OCI-M1 (cell line): ENCODE measurements at places on chromosomes 2 and 18.
A peak's percentile ranks its signal among the peaks of the same experiment; 100 is the strongest.

- peak; percentile 81 for DNase-seq
Measured at GRCh38 chr2:237201461-237202287, 116.0 kb downstream of the COPS8 start.

GRCh38 chr2:132477962-132478361, 61.4 kb downstream of the GPR39 start:
- no peak for DNase-seq

GRCh38 chr2:25512707-25513106, 160.7 kb downstream of the DTNB start:
- DNase-seq, result peak; percentile 55

GRCh38 chr2:54866868-54867267, 143.4 kb downstream of the EML6 start:
- DNase-seq, result peak; percentile 45

- no peak for DNase-seq
Measured at GRCh38 chr2:10778724-10779115, 33.9 kb downstream of the PDIA6 start.

DNA sequence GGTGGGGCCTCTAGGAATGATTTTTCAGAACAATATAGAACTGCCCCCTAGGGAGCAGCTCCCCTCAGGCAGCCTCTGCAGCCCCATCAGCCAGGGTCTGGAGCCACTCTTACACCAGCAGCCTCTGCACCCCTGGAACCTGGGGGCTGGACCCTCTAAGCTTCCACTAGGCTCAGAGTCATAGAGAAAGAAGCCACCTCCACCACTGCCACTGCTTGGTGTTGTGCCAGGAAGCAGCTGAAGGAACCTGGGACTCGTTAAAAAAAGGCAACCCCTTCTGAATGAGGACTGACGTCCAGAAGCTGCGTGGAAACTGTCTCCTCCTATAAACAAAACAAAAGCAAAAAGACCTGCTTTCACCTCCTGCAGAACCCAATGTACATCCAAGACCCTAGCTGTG, 98.1 kb upstream of the HS6ST1 start:
- no peak for DNase-seq

DNA sequence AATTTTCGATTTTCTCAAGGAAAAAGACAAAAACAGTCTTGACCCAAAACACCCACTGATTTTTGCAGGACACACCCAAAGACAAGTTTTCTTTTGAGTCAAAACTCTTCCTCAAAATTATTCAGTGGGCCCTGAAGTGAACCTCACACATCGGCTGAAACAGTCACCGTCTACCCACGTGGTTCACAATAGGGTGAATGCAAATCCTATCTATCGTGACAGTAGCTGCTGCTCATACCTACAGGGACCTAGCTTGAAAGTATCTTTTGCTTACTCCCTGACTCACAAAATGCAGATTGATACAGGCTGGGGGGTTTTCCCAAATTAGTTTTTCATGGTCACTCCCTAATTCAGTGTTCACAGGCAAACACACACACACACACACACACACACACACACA, 10.7 kb upstream of the CD226 start:
- no peak for DNase-seq

GRCh38 chr2:216634370-216635148, 1.3 kb downstream of the IGFBP2 start:
- DNase-seq, result no peak

DNA sequence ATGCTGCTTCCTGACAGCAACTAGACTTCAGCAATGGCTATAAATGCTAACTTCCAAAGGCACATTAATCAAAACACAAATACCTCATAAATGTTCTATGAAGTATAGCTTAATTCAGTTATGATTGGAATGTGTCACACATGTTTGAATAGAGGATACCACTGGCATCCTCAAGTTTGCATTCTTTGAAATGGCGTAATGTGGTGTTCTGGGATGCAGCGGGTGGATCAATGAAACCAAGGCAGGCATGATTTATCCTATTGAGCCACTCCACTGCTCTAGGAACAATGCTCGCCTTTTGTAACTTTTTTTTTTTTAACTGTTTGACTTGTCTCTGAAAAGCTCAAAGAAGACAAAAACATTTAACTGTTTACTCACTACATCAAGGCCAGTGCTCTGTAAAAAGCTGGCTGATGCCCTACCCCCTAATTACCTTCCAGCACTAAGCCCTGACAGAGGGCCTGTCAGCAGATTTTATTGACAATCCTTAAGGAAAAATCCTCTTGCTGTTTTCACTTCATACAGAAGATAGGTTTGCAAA, 278.8 kb upstream of the SESTD1 start:
- no peak for DNase-seq

DNA sequence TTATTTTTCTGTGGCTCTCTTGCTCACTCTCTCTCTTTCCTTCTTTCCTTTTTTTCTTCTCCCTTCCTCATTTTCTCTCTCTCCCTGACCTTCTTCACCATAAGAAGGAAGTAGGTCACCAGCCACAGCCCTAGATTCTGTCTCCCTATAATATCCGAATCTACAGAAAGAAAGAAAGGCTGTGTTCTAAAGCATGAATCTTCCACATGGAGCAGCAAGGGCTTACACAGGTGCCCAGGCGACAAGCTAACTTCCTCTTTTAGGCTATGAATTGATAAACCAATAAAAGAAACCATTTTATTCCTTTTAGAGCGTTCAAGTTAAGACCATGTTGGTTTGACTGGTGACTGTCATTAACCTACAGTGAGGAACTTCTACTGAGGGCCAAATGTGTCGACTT, 49.3 kb downstream of the CACNB4 start:
- peak; percentile 26 for DNase-seq

DNA sequence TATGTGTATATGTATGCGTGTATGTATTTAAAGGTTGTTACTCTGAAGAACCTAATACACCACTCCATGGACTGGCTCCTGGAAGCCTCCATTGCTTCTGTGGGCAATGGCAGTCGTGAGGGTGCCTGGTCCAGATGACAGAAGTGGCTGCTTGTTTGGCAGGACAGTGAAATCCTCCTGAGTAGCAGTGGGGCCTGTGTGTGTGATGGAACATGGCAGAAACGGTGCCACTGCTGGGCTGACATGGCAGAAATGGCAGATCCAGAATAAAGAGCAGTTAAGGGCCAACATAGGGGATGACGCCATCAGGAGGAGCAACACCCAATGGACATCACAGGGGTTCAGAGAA, 6.1 kb upstream of the CPLX4 start:
- no peak for DNase-seq

- no peak for DNase-seq
Measured at GRCh38 chr18:49865401-49865800, 52.1 kb upstream of the ACAA2 start.

DNA sequence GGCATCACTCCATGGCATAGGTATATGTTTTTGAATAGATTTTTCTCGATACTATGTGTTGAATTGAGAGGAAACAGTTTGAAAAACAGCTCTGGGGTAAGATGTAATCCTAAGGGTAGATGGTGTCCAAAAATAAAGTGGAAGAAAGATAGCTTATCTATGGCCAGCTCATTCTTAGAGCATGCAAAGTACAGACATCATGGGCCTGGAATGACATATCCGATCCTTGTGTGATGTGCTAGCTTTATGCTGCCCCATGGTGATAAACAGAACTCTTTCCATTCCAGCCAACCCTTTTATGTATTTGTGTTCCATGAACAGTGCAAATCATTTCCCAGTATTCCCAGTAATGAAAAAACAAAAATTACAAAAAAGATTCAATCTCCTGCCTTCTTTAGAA, 390.2 kb upstream of the NXPH2 start:
- DNase-seq, result no peak

- no peak for DNase-seq
Measured at GRCh38 chr2:113172721-113173541, 840 bp upstream of the PSD4 start.

DNA sequence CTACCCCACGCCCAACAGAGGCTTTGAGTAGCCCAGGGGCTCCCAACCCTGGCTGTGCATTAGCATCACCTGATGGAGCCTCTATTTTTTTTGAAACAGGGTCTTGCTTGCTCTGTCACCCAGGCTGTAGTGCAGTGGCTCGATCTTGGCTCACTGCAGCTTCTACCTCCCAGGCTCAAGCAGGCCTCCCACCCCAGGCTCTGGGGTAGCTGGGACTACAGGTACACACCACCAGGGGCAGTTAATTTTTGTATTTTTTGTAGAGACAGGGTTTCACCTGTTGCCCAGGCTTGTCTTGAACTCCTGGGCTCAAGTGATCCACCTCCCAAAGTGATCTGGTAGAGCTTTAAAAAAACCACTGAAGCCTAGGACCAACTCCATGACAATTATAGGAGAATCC, 394.8 kb upstream of the ATP5MC3 start:
- no peak for DNase-seq

DNA sequence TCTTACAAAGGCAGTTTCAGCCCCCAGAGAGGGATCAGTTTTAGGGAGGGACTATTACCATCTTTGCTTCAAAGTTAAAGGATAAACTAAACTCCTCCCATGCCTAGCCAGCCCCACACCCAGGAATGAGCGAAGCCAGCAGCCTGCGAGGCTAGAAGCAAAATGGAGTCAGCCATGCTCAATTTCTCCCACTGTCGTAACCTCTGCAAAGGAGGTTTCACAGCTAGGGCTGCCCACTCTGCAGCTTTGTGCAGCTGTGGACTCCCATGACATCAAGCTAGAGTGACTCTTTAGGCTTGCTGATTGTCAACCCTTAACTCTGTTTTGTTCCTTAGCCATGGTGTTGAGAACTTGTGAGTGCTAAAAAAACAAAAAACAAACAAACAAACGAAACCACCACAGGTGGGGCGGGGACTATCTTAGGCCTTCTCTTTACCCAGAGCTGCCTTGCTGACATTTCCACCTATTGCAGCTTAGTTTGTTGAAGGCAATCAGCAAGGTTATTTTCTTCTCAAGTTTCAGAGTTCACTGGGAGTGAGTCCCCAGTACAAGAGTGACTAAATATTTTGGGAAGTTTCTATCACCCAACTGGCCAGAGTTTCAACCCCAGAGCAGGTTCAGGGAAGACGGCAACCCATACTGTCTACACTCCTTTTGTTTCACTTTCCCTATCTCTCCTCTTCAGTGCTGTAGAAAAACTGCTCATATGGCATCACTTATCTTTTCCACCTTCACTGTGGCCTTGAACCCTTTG, 592.1 kb downstream of the XIRP2 start:
- DNase-seq, result peak; percentile 62

DNA sequence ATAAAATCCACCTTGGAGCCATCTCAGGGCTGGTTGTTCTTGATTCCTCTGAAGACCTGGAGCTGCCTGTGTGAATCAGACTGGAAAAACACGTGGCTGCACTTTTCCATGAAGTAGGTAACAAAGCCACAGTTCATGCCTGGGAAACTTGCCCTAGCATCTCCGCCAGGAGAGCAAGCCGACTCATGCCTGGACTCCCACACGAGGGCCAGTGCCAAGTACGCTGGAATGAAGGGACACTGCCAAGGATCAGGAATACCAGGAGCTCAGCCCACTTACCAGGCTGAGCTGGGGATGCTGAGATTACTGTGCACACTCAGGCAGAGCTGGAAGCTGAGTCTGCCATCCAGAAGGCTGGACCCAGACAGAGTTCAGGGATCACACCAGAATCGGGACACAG, 10.9 kb upstream of the FHL2 start:
- DNase-seq, result no peak

GRCh38 chr2:20447437-20448245, 767 bp downstream of the RHOB start:
- DNase-seq, result no peak

DNA sequence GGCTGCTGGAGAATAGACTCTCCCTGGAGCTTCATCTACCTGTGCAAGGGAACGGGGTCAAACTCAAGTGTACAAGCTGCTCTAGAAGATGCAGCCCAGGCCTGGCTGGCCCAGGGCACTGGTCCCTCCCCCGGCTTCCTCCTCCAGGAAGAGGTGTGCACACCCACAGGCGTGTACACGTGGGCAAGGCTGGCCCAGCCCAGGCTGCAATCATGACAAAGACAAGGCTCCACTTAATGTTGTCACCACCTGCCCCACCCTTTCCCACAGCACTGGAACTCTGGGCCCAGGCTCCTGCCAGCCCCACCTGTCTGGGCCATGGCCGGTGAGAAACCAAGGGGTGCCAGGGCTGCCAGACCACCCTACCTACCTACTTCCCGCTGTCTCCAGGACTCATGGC, 29.6 kb upstream of the ALPP start:
- DNase-seq, result no peak

- DNase-seq, result no peak
Measured at GRCh38 chr18:8448130-8448529, 161.1 kb upstream of the RAB12 start.

DNA sequence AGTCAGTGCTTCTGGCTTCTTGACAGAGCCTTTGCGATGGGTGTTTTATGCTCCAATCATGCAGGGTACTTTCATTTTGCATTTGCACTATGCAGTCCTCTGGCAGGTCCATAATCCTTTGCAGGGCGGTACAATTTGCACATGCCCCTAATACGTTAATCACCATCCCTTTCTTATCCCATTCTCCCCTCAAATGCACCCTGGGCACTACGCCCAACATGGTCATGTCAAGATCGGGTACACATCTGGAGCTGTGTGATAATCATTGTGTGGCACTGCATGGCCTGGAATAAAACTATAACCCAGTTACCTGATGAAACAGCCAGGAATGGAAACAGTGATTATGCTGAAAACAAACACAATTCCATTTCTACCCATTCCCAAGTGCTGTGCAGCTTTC, 27.7 kb downstream of the LOXHD1 start:
- no peak for DNase-seq

DNA sequence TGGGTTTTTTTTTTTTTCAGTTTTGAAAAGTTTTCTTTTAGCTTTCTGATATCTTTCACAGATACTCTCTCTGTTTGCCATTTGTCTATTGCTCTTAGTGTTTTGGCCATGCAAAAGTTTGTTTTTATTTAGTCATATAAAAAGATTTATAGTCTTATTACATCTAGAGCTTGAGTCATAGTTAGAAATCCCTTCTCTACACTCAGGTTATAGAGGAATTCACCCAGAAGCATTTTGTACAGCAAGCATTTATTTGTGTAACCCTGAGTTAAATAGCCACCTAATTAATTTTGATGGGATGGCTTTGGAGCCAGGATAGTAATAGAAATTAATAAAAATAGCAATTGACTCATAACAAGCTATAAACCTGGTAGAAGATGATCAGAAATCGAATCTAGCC, 35.6 kb downstream of the ACTR2 start:
- no peak for DNase-seq
